ENCODE measurements at places on chromosomes 2 and 18.
A peak's percentile ranks its signal among the peaks of the same experiment; 100 is the strongest.

DNA sequence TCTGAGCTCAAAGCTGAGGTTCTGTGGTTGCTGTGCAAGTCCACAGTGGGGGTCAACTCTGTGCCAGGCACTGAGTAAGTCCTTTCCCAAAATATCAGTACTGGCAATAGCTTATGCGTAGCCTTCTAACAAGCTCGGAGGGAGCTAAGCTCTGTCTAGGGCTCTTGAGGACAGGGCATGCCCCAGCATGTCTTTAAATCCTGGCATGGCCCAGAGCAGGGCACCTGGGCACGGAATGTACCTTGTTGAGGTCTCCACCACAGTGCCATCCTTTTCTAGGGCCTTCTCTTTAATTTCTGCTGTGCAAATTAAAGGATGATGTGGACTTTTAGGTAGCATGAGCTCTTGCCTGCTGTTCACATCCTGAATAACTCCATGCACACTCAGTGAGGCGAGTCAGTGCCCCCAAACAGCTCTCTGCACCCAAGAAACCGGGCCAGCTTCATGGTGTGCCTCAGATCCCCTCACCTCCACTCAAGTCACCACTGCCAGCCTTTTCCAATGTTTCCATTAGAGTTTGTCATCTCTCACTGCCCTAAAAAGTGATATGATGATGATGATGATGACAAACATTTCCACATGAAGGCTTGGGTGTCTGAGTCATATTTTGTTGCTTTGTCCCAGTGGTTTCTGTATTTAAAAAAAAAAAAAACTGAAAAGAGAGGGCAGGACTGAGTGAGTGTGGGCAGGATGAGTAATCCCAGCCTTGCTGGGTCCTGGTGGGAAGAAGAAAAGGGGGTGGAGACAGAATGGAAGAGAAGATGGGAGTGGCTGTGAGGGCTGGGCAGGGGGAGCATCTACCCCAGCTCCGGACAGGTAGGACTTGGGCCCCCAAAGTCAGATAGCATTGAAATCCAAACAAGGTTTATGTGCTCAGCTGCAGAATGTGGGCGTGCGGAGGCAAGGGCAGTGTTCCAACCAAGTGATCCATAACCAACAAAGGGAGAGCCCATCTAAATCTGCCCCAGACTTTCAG is 78.9 kb downstream of the ZBTB7C start:
- DNase-seq = peak; percentile 60

GRCh38 chr2:127166231-127166860 is 53.8 kb downstream of the CYP27C1 start:
- no peak for DNase-seq

- DNase-seq = no peak
These were observed 1.7 kb upstream of the DPP4 start for GRCh38 chr2:162075689-162076132.

- no peak for DNase-seq
These were observed 336.7 kb upstream of the ATP5MC3 start for GRCh38 chr2:175518206-175518605.

- no peak for DNase-seq
These were observed 3.3 kb upstream of the ABCA12 start for GRCh38 chr2:215141706-215142105.

DNA sequence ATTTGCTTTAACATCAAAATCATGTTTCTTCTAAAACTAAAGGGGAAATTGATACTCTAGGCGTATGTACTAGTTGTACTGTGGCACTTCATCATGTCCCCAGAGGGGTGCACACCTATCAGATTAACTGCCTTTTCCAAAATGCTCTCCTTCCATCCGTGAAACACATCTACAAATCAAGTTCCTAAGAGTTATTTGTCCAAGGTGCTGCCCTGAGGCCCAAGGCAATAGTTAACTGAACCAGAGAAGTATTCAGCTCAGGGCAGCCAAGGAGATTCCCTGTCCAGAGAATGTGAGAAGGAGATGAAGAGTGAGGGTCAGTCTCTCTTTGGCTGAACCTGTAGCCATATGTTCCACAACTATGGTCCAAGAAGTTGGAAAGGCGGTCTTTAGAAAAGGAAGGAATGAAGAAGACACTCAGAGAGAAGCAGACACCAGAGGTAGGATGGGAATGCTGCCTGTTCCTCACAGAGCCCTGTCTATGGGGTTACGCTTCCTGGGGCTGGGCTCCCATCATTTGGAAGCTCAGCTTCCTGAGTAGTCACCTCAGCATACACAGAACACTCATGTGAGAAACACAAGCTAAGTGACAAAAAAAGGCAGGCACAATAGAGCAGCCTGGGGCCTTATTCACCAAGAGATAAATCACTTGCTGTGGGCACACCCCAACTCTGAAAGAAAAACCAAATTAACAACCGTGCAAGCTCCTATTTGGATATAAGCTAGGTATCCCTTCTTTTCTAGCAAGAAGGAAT is 55.6 kb downstream of the ANKRD44 start:
- no peak for DNase-seq

DNA sequence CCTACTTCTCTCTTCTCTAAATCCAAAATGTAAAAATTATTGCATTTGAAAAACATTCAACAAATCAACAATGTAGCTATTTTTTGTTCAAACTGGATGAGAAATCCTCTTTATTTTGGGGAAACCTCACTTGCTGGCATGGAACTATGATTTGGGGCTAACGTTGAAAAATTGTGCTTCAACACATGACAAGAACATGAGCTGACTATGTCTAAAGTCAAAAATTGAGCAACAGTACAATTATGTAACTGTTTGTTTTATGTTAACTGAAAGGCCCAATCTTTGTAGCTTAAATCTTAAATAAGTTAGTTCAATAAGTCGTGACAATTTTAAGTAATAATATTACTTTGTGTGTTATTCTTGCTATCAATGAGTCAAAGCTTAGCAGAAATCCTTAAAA is 67.3 kb downstream of the TMEFF2 start:
- no peak for DNase-seq

DNA sequence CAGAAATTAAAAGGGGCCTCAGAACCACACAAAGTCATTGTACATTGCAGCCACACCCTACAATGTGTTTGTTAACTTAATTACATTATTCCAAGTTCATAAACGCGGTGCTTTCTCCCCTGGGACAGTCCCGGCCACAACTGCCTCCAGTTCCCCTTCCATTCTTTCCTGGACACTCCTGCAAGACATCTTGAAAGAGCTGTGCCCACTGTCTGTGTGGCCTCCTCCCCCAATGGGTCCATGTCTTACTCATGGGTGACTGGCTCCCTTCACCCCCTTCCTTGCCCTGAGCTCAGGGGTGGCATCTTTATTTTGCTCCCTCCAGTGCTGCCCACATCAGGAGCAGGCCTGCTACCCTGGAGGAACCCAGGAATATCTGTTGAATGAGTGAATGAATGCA is 287.7 kb downstream of the MYT1L start:
- no peak for DNase-seq

DNA sequence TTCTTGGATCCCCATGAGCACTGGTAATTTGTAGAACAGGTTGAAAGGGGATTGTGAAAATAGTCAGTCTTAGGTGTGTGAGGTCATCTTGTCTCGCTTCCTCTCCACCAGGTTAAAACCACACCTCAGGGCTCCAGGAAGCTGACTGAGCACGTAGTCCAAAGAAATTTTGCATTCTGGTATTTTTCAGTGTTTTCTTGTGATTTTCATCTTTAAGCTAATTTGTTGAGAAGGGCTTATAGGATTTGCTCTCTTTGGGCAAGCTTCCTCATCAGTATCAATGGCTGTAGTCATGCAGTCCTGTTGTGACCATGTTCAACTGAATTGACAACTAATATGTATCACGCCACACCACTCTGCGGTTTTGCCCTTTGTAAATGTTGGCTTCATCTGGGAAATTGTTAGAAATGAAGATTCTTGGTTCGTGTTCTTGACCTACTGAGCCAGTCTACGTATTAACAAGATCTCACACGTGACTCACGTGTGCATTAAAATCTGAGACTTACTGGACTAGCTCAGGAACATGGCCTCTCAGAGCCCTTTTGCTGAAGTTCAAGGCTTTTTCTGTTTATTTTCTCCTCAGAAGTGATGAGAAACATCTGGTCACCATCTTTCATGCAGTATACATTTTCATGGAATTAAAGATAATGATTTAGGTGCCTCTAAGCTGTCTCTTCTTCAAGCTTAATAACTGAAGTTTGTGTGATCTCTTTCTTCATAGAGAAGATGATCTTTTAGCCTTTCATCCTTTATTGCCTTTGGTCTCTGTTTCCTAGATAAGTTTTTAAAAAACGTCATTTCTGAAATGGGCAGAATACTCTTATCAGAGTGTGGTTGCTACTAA is 32.8 kb downstream of the FMNL2 start:
- no peak for DNase-seq

- no peak for DNase-seq
These were observed 91.9 kb upstream of the KCNE4 start for GRCh38 chr2:222960126-222960525.

GRCh38 chr2:10439185-10439879 is 8.8 kb downstream of the ODC1 start:
- no peak for DNase-seq

GRCh38 chr2:82740527-82740926 is 1718.6 kb downstream of the SUCLG1 start:
- DNase-seq = no peak

DNA sequence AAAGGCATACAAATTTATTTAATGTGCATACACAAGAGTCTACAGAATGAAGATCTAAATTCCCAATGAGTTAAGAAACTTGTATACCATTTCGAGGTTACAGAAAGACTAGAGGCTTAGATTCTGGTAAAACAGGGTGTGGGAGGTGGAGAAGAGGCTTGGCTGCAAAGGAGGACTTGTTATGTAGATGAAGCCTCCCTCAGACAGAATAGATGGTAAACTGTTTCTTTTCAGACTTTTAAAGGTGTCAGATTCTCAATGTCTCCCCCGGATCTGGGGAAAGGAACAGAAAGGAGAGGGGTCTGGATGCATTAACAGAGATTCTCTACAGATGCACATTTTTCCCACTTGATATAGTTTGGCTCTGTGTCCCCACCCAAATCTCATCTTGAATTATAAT is 126.0 kb downstream of the ST6GAL2 start:
- no peak for DNase-seq

DNA sequence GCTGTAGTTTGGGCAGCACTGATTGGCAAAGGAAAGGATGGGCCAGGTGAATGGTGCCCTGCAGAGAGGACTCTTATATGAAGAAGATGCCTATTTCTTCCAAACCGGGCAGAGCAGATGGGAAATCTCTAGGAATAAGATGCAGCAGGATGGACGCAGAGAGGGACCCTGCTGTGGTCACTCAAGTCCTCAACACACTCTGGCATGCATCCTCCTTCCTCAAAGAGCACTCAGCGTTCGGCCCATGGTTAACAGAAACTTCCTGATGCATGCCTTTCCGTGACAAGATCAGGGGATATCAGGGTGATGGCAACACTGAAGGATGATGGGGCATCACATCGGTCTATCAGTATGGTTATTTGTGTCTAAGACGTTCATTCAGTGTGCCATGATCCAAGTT is 232.7 kb downstream of the TTC32 start:
- no peak for DNase-seq

DNA sequence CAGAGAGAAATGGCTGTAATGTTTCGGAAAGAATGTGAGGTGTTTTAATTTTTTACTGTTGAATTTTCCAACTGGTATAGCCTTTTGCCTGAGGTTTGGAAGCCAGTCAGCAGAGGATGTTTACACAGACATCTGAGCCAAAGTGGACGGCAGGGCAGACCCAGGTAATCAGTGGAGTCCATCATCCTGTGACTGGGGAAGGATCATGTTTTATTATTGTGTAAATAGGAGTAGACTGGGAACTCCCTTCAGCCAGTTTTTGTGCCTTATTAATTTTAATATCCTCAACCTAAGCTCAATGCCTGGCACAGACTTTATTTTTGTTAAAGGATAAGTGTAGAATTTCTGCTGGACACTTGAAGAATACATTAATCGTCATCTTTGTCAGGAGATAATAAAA is 142.0 kb upstream of the GAREM1 start:
- no peak for DNase-seq

GRCh38 chr18:25827228-25827627 is 263.2 kb downstream of the SS18 start:
- DNase-seq = peak; percentile 44

GRCh38 chr2:120360307-120360855 is 14.4 kb downstream of the INHBB start:
- no peak for DNase-seq

GRCh38 chr18:27749194-27749593 is 427.7 kb downstream of the CDH2 start:
- DNase-seq = no peak

DNA sequence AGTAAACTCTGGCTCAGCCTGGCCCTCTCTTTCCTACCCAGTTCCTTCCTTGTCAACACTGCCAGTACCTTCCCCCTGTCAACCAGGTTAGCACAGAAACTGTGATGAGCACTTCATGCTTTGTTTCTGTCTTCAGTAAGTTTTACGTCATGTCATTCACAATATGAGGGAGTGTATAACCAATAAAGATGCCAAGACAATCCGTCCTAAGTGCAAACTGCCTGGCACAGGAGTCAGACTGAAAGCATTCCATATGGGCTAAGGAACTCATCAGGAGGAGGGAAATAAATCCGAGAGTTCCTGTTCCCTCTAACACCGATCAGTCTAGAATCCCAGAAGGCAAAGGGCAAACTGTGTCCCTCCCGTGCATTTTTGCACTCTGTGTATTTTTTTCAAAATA is 507.2 kb downstream of the CMPK2 start:
- no peak for DNase-seq

GRCh38 chr2:158443606-158444005 is 12.9 kb downstream of the CCDC148 start:
- no peak for DNase-seq

GRCh38 chr2:112884869-112885505 is 26.0 kb upstream of the IL37 start:
- no peak for DNase-seq

GRCh38 chr2:152445791-152446201 is 110.8 kb downstream of the FMNL2 start:
- peak; percentile 82 for DNase-seq

DNA sequence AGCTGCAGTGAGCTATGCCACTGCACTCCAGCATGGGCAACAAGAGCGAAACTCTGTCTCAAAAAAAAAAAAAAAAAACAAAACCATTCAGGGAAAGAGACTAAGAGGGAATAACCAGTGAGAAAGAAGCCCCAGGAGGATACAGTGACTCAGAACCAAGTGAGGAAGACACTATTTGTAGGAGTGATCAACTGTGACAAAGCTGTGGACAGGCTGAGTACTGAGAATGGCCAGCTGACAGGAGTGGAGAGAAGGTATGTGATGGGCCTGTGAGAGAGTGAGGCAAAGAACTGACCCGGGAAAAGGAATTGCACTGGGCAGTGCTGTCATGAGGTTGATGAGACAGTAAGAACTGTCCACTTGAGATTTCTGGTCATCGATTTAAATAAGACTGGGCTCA is 6.7 kb upstream of the LCT start:
- no peak for DNase-seq

All from fibroblast of skin of left quadriceps (primary cell).